ENCODE measurements at places on chromosomes 5 and 9. TPM values are rescaled to one million over a fixed set of nuclear protein-coding genes. Genes with fewer than 3 reads are reported as not detected.

The CEL gene
- 0.27 TPM for polyA plus RNA-seq

The RRAGA gene
- polyA plus RNA-seq: 29.5 TPM

The ITK gene
- 0.88 TPM for polyA plus RNA-seq

The SEC24A gene
- polyA plus RNA-seq: 61.9 TPM

The MYORG gene
- polyA plus RNA-seq: 1.1 TPM

The EEIG1 gene
- polyA plus RNA-seq: 24.5 TPM

The PCDHGB3 gene
- polyA plus RNA-seq: 1.0 TPM

The OR1J2 gene
- not detected for polyA plus RNA-seq

The ZNF658 gene
- 3.9 TPM for polyA plus RNA-seq

The TAF11L10 gene
- not detected for polyA plus RNA-seq

The PCDHGA4 gene
- 0.64 TPM for polyA plus RNA-seq

The GFI1B gene
- 0.03 TPM for polyA plus RNA-seq

The LMAN2 gene
- 85.7 TPM for polyA plus RNA-seq

The CAMK4 gene
- polyA plus RNA-seq: 0.51 TPM

The PTPRD gene
- polyA plus RNA-seq: 4.3 TPM

The CD74 gene
- 719 TPM for polyA plus RNA-seq

The SELENOP gene
- 232 TPM for polyA plus RNA-seq

The DDX4 gene
- not detected for polyA plus RNA-seq

The SGCD gene
- polyA plus RNA-seq: 2.7 TPM

The DNM1 gene
- polyA plus RNA-seq: 17.5 TPM

The FBP2 gene
- polyA plus RNA-seq: 0.37 TPM

The HEXB gene
- 99.5 TPM for polyA plus RNA-seq

The TNC gene
- 2.7 TPM for polyA plus RNA-seq

The SPATA31C1 gene
- not detected for polyA plus RNA-seq

The MCTP1 gene
- polyA plus RNA-seq: 2.4 TPM

The CORO2A gene
- 3.9 TPM for polyA plus RNA-seq

The STXBP1 gene
- 29.4 TPM for polyA plus RNA-seq

The SPATA31E1 gene
- polyA plus RNA-seq: not detected

The ATP10B gene
- polyA plus RNA-seq: 0.03 TPM

The NUTM2G gene
- not detected for polyA plus RNA-seq

The ROPN1L gene
- polyA plus RNA-seq: 0.56 TPM

The CATSPER3 gene
- 1.4 TPM for polyA plus RNA-seq

The AJM1 gene
- polyA plus RNA-seq: 3.2 TPM

The PAEP gene
- not detected for polyA plus RNA-seq

The ACTL7A gene
- polyA plus RNA-seq: not detected

Data from adrenal gland (tissue), 19 donors.